ENCODE measurements at places on chromosomes 5 and 9. TPM values are rescaled to one million over a fixed set of nuclear protein-coding genes. Genes with fewer than 3 reads are reported as not detected.

ZNF300 gene
- 6.5 TPM for polyA plus RNA-seq

SLC2A6 gene
- 6.7 TPM for polyA plus RNA-seq

RNF183 gene
- polyA plus RNA-seq, result 0.46 TPM

EDIL3 gene
- polyA plus RNA-seq, result 1.3 TPM

LCN15 gene
- polyA plus RNA-seq, result not detected

CTNNAL1 gene
- polyA plus RNA-seq, result 15.9 TPM

HAPLN1 gene
- 0.02 TPM for polyA plus RNA-seq

FXN gene
- 6.2 TPM for polyA plus RNA-seq

PLEKHG4B gene
- 0.30 TPM for polyA plus RNA-seq

FOXD4 gene
- polyA plus RNA-seq, result 0.68 TPM

ZNG1C gene
- 13.7 TPM for polyA plus RNA-seq

TMOD1 gene
- 28.7 TPM for polyA plus RNA-seq

SPATA31A7 gene
- polyA plus RNA-seq, result not detected

SPATA9 gene
- 1.3 TPM for polyA plus RNA-seq

TBC1D2 gene
- polyA plus RNA-seq, result 2.1 TPM

HINT1 gene
- polyA plus RNA-seq, result 168 TPM

WWC1 gene
- polyA plus RNA-seq, result 35.0 TPM

MYOZ3 gene
- 0.23 TPM for polyA plus RNA-seq

MARCHF6 gene
- 88.4 TPM for polyA plus RNA-seq

CDK9 gene
- polyA plus RNA-seq, result 119 TPM

FRRS1L gene
- polyA plus RNA-seq, result 0.42 TPM

GDA gene
- polyA plus RNA-seq, result 11.6 TPM

RASEF gene
- polyA plus RNA-seq, result 10.3 TPM

BRIX1 gene
- 8.0 TPM for polyA plus RNA-seq

ALAD gene
- 43.3 TPM for polyA plus RNA-seq

CEMIP2 gene
- polyA plus RNA-seq, result 14.3 TPM

ACOT12 gene
- 0.40 TPM for polyA plus RNA-seq

GPR151 gene
- not detected for polyA plus RNA-seq

MEGF10 gene
- polyA plus RNA-seq, result 0.02 TPM

TPPP gene
- polyA plus RNA-seq, result 6.4 TPM

PFN3 gene
- polyA plus RNA-seq, result not detected

HOMER1 gene
- 1.5 TPM for polyA plus RNA-seq

SLC36A1 gene
- 2.2 TPM for polyA plus RNA-seq

VLDLR gene
- polyA plus RNA-seq, result 16.5 TPM

ZNG1F gene
- polyA plus RNA-seq, result 35.5 TPM

PCDHB10 gene
- polyA plus RNA-seq, result 1.4 TPM

KCNIP1 gene
- 1.3 TPM for polyA plus RNA-seq

PCDHB15 gene
- 1.8 TPM for polyA plus RNA-seq

STPG3 gene
- not detected for polyA plus RNA-seq

DNLZ gene
- polyA plus RNA-seq, result 14.1 TPM

SEMA5A gene
- 3.5 TPM for polyA plus RNA-seq

FCN2 gene
- polyA plus RNA-seq, result 0.38 TPM

CER1 gene
- not detected for polyA plus RNA-seq

KIF24 gene
- polyA plus RNA-seq, result 0.52 TPM

FAM78A gene
- 0.45 TPM for polyA plus RNA-seq

Data from pancreas (tissue), 10 donors.